ENCODE measurements at places on chromosomes 6 and 20.

- DNase-seq = no peak
Observed at GRCh38 chr20:20297181-20297580, 70.7 kb upstream of the INSM1 start.

- no peak for DNase-seq
Observed at GRCh38 chr6:25449774-25450173, 170.6 kb downstream of the CARMIL1 start.

DNA sequence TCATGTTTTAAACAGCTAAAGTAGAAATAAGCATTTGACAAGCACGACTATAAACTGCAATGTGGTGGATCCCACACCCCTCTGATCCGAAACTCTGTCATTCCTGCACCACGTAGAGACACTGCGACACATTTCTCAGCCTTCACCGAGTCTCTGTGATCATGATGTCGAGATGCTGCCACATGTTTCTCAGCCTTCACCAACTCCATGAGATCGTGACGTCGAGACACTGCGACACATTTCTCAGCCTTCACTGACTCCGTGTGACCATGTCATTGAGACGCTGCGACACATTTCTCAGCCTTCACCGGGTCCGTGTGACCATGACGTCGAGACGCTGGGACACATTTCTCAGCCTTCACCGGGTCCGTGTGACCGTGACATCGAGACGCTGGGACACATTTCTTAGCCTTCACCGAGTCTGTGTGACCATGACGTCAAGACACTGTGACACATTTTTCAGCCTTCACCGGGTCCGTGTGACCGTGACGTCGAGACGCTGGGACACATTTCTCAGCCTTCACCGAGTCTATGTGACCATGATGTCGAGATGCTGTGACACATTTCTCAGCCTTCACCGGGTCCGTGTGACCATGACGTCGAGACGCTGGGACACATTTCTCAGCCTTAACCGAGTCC, 143.0 kb downstream of the TTLL2 start:
- DNase-seq = no peak

DNA sequence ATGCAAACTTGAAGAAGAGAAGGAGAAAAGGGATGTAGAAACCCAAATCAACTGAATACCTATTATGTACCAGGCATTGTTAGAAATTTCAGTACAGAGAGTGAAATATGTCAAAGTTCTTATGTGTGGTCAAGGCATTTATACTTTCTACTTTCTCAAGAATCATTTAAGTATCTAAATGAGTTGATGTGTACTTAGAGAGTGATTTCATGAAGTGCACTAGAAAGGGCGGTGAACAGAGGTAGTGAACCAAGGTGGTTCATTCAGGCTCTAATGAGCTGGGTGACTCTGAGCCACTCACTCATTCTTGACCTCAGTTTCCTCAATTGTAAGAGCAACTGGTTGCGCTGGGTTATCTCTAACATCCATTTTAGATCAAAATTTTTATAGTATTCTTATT, 3.3 kb downstream of the PDE7B start:
- no peak for DNase-seq

DNA sequence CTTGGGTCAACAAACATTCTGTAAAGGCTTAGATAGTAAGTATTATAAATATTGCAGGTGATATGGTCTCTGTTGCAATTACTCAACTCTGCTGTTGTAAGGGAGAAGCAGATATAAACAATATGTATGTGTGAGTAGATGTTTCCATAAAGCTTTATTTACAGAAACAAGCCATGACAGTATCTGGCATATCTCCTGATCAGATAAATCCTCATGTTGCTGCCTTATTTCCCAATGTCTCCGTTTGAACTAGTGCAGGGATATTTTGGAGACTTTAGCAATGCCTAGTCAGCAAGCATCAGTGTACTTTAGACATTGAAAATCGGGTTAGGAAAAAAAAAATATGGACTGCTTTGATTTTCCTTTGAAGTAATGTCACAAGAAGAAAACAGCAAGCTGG, 96.1 kb downstream of the LAMA2 start:
- no peak for DNase-seq

DNA sequence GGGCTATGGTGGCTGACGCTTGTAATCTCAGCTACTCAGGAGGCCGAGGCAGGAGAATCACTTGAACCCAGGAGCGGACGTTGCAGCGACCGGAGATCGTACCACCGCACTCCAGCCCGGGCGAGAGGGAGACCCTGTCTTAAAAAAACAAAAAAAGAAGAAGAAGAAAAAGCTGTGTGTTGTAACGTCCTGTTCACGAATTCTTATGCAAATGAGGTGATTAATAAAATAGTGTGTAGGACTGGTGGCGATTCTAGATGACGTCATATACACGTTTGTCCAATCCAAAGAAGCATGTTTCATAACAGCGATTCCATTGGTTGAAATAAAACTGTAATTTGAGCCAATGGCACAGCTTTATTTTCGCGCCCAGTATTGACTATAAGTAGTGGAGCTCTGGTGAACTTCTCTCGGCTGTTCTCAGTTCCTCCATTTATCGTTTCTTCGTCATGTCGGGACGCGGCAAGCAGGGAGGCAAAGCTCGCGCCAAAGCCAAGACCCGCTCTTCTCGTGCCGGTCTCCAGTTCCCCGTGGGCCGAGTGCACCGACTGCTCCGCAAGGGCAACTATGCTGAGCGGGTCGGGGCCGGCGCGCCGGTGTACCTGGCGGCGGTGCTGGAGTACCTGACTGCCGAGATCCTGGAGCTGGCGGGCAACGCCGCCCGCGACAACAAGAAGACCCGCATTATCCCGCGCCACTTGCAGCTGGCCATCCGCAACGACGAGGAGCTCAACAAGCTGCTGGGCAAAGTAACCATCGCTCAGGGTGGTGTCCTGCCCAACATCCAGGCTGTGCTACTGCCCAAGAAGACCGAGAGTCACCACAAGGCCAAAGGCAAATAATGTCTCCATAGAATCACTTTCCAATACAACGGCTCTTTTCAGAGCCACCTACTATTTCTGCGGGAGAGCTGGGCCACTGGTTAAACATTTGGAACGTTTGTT, 47.0 kb downstream of the OR2B2 start:
- peak; percentile 75 for DNase-seq

DNA sequence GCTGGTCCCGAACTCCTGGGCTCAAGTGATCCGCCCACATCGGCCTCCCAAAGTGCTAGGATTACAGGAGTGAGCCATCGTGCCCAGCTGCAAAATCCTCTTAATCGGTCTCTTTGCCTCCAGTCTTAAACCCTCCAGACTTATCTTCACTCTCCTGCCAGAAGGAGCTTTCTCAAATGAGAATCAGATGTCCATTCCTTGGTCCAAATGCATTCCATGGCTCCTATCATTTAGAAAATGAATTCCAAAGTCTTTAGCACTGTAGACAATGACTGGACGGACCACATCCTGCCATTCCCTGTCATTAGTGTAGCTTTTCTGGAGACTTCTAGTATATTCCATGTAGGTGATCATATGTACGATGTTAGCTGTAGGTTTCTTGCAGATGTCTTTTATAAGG, 141.9 kb downstream of the ID4 start:
- no peak for DNase-seq

DNA sequence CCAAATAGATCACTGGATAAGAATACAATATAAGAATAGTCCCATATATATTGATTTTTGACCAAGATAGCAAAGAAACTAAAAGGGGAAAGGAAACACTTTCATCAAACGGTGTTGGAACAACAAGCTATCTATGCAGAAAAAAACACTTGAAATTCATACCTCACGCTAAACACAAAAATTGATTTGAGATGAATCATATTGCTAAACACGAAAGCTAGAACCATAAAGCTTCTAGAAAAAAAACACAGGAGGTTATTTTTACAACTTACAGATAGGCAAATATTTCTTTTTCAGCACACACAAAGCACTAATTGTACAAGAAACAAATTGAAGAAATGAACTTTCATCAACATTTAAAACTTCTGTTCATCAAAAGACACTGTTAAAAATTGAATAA, 36.7 kb upstream of the TMEM14A start:
- DNase-seq = no peak

All from stimulated activated CD4-positive, alpha-beta T cell treated with anti-CD3 and anti-CD28 coated beads, Interleukin-2, amount 100 ng/mL, for 24 hours (primary cell).